H4 (cell line): ENCODE measurements at places on chromosomes 4 and X. TPM values are rescaled to one million over a fixed set of nuclear protein-coding genes. Genes with fewer than 3 reads are reported as not detected.

SPANXN5 gene
- total RNA-seq: not detected in 2 replicates

- DNase-seq: no peak
These were observed 26.5 kb downstream of the OTUD4 start for GRCh38 chr4:145153904-145154298.

- peak; percentile 72 for DNase-seq
These were observed 32.8 kb downstream of the FAM13A start for GRCh38 chr4:89024051-89024675.

DNA sequence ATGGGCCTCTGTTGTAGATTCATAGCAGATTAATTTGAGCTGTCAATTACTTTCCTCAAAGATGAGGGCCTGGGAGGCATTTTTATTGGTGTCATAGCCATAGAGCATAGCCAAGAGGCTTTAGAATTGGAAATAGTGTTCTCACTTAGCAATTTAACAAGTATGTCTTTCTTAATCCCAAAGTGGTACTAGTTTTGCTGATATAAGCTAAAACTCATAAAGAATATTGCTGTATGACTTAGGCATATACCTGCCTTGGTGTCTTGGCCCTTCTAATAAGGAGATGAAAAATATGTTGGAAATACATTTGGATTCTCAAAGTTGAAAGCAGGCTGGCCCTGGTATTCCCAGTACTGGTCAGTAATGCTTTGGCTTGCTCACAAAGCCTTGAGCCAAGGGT, 221.5 kb upstream of the CXCL13 start:
- DNase-seq: no peak

GRCh38 chr4:6118201-6118600, 82.1 kb downstream of the JAKMIP1 start:
- no peak for DNase-seq

DNA sequence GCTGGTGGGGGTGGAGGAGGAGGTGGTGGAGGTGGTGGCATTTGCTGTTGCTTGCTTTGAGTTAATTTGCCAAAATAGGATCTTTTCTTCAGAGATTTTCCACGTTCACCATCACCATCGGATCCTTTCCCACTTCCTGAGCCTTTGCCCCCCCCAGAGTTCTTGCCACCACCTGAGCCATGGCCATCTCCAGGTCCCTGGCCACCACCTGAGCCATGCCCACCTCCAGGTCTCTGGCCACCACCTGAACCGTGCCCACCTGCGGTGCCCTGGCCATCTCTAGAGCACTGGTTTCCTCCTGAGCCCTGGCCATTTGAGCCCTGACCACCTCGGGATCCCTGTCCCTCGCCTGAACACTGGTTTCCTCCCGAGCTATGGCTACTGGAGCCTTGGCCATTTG, 1.9 kb downstream of the IRS4 start:
- no peak for DNase-seq

- no peak for DNase-seq
These were observed 431.8 kb upstream of the DIPK2B start for GRCh38 chrX:45632506-45632905.
